ENCODE measurements at places on chromosomes 5 and 9.

GRCh38 chr9:13993632-13994185, 320.2 kb downstream of the NFIB start:
- DNase-seq = peak; percentile 94

DNA sequence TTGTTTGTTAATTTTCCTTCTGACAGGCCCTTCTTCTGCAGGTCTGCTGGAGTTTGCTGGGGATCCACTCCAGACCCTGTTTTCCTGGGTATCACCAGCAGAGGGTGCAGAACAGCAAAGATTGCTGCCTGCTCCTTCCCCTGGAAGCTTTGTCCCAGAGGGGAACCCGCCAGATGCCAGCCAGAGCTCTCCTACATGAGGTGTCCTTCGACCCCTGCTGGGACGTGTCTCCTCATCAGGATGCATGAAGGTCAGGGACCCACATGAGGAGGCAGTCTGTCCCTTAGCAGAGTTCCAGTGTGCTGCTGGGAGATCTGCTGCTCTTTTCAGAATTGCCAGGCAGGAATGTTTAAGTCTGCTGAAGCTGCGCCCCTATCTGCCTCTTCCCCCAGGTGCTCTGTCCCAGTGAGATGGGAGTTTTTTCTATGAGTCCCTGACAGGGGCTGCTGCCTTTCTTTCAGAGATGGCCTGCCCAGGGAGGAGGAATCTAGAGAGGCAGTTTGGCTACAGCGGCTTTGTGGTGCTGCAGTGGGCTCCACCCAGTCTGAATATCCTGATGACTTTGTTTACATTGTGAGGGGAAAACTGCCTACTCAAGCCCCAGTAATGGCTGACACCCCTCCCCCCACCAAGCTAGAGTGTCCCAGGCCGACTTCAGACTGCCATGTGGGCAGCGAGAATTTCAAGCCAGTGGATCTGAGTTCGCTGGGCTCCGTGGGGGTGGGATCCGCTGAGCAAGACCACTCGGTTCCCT, 772.0 kb upstream of the FAM174A start:
- DNase-seq = no peak

- DNase-seq = no peak
These were observed 117.9 kb downstream of the ALDH1A1 start for GRCh38 chr9:72834994-72835393.

- DNase-seq = no peak
These were observed 139.1 kb upstream of the OTULINL start for GRCh38 chr5:14442536-14442935.

DNA sequence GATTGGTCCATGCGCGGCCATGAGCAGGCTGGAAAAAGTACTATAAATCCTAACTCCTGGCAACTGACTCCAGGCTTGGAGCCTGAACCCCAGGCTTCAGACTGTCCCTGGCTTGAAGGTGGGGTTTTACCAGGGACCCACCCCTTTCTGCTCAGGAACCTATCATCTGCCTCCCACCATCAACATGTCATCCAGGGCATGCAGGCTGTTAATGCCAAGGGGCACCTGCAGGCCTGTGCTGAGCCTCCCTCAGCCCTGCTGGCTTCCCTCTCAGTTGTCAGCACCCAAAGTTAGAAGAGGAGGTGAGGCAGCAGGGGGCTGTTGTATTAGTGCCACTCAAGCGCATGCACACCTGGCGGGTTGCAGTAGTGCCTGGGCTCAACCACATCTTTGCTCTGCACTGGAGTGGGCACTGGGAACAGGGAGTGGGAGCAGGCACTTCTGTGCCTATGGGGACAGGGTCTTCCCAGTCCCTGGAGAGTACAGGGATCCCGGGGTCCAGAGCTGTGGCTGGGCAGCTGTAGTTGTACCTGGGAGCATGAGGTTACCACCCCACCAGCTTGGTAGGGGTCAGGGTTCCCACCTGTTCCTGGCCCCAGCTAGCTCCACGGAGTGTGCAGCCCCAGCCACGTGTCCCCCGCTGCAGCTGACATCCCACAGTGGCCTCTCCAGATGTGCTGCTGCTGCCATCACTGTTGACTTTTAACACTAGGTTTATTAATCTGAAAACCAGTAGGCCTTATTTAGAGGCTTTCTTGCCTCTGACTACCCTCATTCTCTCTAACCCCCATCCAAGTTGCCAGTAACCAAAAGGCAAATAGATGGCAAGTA, 306.2 kb upstream of the RIOK2 start:
- no peak for DNase-seq

- DNase-seq = no peak
These were observed 104.0 kb upstream of the CDKN2B start for GRCh38 chr9:22112870-22113821.

DNA sequence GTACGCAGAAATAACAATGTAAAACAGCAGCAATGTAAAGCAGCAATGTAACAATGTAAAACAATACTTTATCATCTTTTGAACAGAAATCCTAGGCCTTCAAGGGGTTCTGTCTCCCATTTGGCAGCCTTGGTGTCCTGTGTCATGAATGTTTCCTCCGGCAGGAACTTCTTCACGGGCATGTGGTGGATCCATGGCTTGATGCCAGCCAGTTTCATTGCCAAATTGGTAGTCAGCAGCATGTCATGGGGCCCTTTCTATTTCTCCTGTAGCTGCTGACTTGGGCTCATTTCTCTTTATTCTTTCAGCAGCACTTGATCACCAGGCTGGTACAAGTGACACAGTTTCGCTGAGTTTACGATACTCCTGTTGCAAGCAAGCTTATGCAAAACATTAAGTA, 275.3 kb downstream of the HTR1A start:
- DNase-seq = no peak

GRCh38 chr5:39274398-39275085, 55.2 kb upstream of the FYB1 start:
- no peak for DNase-seq

- DNase-seq = no peak
These were observed 453.9 kb downstream of the ENC1 start for GRCh38 chr5:74186356-74187315.

DNA sequence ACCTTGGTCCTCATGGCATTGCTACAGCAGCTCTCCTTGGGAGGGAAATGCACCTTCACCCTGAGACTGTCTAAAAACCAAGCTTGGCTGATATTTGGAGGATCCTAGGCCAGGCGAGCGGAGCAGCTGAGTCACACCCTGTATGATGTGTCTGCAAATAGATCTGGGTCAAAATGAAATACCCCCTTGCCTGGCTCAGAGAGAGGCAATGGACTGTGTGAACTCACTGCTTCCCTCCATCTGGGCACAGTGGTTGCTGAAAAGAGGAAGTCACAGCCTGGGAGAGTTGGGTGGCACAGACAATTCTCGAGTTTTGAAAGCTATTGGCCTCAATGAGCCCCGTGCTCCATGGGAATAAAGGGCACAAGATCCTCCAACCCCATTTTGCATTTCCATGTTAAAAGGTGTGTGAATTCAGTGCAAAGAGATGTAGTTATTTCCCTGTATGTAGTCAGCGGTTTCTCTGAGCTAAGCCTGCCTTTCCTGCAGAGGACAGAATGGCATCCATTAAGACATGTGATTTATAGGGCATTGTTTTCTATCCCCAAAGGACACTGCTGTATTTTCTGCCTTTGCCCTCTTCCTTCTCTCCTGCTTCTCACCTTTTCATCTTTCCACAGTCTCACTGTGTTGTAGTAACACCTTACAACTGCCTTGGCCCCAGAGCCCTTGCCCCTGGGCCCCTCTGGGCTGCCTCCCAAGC, 177.2 kb downstream of the GADD45G start:
- no peak for DNase-seq

DNA sequence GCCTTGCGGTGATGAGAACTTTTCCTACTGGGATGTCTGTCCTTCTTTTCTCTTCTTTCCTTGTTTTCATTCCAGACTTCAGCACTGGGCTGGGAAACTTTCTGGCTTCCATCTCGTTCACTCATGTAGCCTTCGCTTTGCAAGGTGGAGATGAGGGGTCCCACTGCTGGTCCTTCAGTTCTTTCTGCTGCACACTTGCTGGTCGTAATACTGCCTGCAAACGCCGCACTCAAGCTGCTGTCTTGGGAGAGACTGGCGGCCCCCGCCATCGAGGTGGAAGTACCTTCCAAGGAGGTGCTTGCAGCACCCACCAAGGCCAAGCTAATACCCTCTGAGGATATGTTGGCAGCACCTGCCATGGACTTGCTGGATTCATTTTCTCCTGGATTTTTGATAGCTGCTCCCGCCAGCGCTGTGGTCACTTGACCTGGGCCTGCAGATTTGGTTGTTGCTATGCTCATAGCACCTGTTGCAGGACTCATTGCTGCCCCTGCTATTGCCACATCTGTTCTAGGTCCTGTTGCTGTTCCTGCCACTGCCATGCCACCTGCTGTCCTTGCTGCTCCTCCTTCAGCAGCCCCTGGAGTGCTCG, 3.0 kb downstream of the GARIN3 start:
- DNase-seq = no peak

- peak; percentile 73 for DNase-seq
These were observed 725 bp downstream of the NDUFB6 start for GRCh38 chr9:32571969-32572899.

DNA sequence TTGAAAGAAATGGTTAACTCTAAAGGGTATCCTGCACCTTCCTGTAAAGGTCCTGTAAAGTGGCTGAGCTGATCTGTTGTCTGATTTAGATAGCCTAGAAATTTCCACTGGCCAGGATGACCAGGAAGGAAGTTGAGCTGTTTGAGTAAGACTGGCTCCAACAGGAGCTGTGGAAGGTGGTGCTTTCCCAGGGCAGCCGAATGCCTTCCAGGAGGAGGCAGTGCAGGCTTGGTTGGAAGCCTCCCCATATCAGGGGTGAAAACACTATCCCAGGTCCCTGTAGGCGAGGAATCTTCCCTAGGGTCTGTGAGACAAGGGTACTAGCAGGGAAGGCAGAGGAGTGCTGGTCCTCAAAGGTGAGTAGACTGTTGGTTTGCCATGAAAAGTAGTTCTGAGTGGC, 98.4 kb downstream of the LIX1 start:
- no peak for DNase-seq

GRCh38 chr5:181170237-181170825, 22.9 kb downstream of the OR2V2 start:
- DNase-seq = no peak

DNA sequence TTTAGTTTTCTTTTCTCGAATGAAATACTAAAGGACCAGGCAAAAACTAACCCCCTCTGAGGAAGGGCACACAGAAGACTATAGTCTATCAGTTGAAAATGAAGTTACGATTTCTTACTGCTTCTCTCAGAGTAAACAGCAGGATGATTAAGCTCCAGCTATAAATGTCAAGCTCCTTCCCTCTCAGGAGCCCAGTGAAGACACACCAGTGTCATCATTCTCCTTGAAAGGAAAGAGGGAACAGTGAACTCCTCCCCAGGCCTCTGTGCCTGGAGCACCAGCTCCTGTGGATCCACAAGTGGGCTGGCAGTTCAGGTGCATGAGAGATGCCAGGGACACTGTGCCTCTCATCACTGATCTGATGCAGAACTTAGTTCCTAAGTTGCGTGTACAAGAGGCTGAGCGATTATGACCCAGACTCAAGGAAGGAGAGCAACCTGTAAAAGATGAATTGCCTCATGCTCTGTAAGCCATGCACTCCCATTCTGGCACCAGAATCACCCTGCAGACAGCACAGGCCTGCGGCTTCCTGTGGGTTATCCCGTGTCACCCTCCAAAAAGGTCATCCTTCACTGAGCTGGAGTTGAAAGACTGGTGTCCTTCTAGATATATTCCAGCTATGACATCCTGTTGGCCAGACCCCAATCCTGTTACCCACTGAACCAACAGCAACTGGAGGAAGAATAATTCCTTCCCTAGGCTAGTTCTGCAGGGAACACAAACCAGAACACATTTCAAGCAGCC, 394.0 kb downstream of the SEMA5A start:
- DNase-seq = no peak

- DNase-seq = no peak
These were observed 65.1 kb upstream of the CACNA1B start for GRCh38 chr9:137812356-137813023.

DNA sequence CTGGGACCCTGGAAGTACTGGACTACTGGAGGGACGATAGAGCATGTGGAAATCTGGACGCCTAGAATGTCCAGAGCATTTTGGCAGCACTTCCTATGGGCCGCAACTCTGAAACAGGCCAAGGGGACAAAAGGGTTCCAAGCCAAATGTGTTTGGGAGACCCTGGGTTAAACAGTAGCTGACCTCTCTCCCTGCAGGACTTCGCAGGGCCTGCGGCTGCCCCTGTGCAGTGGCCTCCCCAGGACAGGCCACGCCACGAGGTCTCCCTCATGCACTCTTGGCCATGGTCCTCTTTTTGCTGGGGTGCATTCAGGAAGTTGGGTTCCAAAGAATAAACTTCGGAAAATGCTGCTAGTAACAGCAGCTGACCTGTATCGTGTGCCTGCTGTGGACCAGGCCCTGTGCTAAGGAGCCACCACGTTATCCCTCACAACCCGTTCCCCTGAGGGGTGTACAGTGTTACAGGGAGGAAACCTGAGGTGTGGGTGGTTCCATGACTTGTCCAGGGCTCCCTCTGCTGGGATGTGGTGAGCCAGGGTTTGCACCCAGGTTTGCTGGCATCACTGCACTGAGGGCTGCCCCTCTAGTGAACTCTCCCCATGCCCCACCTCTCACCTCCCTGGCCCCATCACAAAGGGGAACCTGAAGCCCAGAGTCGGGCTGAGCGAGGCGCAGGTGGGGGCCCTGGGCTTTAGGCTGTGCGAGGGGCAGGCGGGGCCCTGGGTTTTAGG, 79.4 kb downstream of the AMBP start:
- peak; percentile 3 for DNase-seq

DNA sequence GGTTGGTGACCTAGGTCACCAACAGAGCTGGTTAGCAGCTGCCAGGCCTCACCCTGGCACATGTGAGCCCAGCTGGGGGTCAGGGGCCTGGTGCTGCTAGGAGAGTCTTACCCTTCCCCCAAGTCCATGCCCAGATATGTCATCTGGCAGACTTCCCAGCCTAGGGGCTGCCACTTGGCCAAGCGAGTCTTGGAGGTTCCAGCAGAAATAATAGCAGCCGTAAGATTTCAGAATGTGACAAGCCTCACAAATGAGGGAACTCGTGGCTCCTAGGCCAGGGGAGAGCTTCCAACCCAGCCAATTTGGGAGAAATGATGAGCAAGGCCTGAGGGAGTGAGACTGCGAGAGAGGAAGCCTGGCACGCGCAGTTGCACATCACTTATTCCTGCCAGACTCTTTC, 11.1 kb downstream of the URM1 start:
- DNase-seq = peak; percentile 21

GRCh38 chr9:128887914-128888350, 6.0 kb downstream of the LRRC8A start:
- DNase-seq = no peak

DNA sequence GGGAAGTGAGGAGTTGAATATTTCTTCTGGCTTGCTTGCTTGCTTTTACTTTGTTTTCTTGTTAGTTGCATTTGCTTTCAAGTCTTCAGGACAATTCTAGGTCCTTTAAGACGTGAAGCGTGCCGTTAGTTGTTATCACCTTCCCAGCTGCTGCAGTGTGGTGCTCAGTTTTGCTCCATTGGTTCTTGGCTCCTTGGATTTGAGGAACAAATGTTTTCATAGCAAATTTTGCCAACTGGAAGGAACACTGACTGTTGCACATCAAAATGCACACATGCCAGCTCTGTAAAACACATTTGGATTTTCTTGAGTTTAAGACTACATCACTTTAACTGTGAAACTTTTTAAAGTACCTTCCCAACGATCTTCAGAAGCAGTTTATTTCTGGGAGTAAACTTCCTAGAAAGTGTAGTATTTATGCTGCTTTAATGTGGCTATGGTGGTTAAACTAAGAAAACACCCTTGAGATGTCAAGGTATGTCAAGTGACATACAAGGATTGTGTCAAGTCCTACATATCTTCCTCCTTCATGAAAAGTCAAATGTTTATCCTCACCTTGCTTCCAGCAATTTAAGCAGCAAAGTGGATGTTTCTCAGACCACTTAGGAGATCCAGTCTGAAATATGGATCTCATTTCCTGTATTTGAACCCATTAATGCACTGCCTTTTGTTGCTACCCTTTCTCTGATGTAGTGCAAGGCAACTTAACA, 24.9 kb downstream of the MOCS2 start:
- DNase-seq = no peak

Measured in NCI-H1092 treated with DMSO at 0.1 percent for 48 hours (cell line).